ENCODE measurements at places on chromosomes 16 and 17.
A peak's percentile ranks its signal among the peaks of the same experiment; 100 is the strongest.

GRCh38 chr16:48057048-48057447, 98.7 kb downstream of the ABCC12 start:
- DNase-seq: no peak

DNA sequence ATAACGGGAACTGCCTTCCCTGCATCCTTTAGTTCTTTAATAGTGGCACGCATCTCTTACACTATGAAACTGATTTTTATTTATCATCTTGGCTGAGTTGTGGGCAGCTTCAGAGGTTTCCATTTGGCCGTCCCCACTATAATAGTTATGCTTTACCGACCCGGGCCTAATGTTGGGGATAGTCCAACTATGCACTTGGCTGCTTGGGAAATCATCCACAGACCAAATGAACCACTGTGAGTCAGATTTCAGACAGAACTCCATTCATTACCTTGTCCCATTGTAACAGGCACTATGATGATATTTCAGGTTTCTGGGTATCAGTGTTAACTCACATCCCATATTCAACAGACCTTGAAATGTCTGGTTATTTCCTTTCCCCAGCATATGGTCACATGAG, 6.1 kb upstream of the SLFN5 start:
- DNase-seq: no peak

DNA sequence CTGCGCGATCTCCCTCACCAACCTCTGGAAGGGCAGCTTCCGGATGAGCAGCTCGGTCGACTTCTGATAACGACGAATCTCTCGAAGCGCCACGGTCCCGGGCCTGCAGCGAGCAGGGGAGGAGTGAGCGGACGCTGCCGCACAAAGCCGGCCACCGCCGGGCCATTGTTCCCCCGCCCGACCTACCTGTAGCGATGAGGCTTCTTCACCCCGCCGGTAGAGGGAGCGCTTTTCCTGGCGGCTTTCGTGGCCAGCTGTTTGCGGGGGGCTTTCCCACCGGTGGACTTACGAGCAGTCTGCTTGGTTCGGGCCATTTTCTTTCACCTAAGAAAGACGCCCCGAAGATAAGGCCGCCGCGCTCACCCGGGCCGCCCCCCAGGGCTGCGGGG, 5.8 kb upstream of the UNK start:
- no peak for DNase-seq

DNA sequence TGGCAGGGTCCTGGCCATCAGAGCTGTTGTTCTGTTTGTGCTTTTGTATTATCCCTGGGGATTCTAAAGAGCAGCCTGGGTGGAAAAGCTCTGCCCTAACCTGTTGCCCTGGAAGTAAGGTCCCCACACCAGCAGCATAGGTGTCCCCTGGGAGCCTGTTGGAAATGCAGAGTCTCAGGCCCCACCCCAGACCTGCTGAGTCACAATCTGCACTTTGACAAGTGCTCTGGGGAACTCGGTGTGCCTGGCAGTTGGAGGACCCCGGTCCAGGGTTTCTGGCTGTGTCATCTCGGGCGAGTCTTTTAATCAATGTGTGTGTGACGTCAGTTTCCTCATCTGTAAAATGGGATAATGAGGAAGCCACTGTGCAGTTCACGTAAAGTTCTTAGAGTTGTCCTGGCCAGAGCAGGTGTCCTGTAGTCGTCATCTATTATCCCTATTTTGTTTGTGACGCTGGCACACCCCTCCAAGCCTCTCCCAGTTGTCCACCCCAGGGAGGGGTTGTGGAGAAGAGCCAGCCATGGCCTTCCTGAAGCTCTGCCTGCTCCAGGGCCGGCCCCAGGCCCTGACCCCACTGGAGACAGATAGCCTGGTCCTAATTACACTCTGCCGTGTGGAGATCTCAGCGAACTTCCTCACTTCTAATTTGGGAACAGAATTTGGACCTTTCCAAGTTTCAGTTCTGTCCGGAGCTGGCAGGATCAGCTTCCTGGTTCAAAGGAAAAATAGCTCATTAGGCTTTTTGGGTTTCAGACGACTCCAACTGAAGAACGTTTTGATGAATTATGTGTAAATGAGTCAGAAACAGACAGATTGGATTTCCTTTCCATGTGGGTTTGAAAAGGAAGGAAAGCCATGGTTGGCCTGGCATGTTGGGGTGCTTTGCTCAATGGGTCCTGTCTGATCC, 295.7 kb upstream of the FOXF1 start:
- no peak for DNase-seq

GRCh38 chr17:1574697-1575471, 12.3 kb upstream of the PITPNA start:
- DNase-seq: no peak

DNA sequence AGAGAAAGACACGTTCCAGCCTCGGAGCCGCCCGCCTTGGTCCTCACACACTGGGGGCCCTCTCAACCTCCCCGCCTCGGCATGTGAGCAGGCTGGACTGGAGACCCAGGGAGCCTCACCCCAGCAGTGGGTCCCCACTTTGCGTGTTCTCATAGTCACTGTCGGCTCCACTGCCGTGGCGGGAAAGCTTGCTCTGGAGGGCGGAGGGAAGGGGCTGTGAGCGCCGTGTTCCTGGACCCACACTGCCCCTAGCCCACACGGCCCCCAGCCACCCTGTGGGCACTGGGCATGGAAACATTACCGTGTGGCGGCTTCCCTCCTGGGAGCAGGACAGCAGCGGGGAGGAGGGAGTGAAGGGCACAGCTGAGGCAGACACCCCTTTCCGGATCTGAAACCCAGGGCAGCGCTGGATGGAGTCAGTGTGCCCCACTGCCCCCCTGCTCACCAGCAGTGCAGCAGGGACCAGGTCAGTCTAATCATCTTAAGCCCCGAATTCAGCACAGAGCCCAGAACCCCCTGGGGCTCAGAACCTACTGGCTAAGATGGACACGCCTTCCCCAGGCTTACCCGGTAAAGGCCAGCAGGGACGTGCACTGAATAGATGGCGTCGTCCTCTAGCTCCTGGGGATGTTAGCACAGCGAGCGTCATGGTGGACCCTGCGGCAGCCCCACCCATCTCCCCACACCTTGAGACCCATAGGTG, 7.2 kb downstream of the TP53I13 start:
- no peak for DNase-seq

DNA sequence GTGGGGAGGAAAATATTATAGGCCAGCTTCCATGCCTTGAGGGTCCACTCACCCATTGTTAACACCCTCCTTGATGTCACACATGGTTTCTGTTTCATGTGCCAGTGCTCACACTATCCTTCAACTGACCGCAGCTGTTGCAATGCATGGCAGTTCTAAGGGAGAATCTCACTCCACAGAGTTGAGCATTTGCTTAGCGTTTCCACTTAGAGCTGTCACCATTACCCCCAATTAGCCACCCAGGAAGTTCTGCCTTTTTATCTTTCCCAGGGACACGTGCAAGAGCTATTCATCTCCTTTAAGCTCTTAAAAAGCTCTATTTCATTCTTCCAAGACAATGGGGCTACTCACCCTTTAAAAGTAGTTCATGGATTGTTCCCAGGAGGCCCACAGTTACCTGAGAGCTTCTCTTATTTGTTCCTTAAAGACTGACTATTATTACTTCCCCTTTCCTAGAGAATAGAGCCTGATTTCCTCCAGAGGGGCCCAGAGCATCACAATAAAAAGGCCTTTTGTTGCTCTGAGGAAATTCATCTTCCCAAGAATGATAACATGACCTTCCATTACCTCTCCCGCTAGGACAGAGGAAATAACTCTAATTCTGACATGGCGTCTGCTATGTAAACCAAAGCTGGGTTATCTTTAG, 126.8 kb downstream of the CACNG3 start:
- DNase-seq: no peak

- peak; percentile 36 for DNase-seq
Observed at GRCh38 chr17:9987779-9988585, 82.9 kb upstream of the RCVRN start.

DNA sequence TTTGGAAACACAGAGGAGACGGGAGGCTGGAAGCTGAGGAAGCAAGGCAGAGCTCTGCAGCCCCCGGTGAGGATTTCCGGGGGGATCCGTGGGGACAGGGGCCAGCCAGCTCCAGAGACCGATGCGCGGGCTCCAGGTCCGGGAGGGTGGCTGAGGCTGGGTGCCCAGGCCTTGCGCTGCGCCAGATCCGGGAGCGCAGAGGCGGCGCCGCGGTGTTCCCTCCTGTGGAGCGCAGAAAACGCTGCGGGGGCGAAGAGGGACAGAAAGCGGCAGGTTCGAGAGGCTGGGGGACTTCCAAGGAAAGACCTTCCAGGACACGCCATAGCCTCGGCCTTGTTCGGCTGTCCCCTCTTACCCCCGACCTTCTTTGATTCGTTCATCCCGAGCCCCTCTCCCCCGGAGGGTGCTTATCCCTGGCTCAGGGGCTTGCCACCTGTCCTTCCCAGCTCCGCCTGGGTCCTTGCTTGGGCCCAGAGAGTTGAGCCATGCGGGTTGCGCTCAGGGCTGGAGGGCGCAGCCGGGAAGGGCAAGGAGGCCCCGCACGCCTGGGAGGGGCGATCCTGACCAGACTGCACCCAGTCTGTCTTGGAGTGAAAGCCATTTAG, 697 bp upstream of the SHISA9 start:
- DNase-seq: no peak

DNA sequence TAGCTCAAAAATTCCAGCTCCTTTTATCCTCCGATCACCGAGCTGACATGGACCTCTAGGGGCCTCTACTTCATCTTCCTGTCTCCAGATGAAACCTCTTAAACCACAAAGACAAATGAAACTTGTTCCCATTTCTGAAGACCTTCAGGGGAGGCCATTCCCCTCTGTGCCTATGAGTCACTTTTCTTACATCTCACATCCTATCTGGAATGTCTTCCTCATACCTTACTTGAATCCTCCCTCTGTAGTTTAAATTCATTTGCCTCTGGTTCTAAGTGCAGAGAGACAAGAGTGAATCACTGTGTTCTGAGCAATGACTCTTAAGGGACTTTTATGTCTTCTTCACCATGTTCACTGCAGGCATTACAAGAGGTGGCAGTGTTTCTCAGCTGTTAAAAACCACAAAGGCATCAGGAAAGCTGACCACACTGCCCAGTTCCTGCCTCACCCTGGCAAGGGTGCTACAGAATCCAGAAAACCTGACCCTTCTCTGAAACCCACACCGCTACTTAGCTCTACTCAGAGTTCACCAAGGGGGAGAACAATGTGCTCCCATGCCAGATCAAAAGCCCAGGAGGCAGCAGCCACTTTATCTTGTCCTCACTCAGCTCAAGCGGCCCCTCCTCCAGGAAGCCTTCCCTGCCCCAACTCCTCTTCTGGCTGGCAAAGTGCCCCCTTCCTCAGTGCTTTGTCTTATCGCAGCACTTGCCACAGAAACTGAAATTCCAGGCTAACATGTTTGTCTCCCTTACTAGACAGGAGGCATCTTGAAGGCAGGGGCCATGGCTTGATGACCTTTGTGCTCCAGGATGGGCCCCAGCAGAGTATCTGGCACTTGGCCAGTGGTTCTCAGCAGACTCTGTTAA, 6.4 kb downstream of the CUEDC1 start:
- DNase-seq: no peak

GRCh38 chr17:61594294-61594825, 3.3 kb upstream of the NACA2 start:
- DNase-seq: no peak

DNA sequence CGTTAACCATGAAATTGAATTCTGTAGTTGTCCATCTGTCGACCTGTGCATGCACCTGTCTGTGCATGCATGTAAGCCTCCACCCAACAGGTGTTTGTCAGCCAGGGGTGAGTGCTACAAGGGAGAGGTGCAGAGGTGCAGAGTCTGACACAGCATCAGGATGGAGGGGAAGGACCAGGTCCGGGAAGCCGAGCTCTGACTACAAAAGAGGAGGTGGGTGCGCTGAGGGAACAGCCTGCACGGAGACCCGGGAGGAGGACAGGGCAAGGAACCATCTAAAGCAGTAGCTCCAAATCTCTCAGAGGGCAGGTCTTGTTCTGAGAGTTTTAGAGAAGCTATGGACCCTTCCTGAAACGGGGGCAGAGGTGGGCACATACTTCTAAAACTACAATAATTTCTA, 54.1 kb downstream of the B9D1 start:
- no peak for DNase-seq

- DNase-seq: no peak
Observed at GRCh38 chr17:14739656-14740431, 439.0 kb downstream of the HS3ST3B1 start.

DNA sequence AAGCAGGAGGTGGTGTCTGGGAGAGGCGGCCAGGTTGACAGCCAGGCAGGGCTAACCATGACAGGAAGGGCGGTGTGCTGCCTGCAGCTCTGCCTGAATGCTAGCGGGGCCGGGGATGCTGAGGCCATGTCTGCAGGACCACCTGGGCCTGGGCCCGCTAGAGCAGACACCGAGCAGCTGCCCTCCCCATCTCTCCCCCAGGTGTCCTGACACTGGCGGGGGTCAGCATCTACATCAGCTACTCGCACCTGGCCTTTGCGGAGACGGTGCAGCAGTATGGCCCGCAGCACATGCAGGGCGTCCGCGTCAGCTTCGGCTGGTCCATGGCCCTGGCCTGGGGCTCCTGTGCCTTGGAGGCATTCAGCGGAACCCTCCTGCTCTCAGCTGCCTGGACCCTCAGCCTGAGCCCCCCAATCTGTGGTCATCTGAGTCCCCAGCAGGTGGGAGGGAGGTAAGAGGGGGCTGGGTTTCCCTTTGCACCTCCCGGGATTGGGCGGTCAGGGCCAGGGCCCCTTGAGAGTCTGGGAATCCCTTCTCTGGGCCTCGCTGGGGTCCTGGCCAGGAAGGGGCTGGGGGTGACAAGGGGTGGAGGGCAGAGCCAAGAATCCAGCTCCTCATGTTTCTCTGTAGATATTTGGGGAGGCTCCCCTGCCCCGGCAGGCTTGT, 7.5 kb downstream of the TMEM235 start:
- no peak for DNase-seq

DNA sequence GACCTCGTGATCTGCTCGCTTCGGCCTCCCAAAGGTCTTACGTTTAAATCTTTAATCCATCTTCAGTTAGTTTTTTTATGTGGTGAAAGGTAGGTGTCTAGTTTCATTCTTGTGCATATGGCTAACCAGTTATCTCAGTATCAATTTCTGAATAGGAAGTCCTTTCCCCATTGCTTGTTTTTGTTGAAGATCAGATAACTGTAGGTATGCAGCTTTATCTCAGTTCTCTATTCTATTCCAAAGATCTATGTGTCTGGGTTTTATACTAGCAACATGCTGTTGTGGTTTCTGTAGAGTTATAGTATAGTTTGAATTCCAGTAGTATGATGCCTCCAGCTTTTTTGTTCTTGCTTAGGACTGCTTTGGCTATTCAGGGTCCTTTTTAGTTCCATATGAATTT, 65.2 kb downstream of the TNFRSF13B start:
- no peak for DNase-seq

DNA sequence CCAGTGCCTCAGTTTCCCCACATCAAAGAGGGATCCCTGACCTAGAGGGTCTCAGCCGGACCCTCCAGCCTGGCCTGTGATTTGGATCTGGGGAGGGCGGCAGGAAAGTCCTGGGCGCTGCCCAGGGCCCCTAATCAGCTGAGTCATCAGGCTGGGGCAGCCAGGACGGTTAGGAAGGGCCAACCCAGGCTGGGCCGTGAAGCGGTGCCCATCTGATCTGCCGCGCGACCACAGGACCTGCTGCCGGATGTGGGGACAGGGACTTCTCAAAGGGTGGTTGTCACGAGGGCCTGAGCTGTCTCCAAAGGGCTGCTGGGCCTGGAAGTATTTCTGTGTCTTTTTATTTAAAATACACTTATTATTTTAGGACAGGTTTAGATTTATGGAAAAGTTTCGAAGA, 4.4 kb downstream of the TPSAB1 start:
- no peak for DNase-seq

GRCh38 chr16:12965274-12965804, 63.9 kb downstream of the SHISA9 start:
- DNase-seq: no peak

GRCh38 chr17:68205808-68206720, 41.8 kb upstream of the AMZ2 start:
- no peak for DNase-seq

- peak; percentile 32 for DNase-seq
Observed at GRCh38 chr17:10295728-10296343, 77.0 kb downstream of the MYH13 start.

- DNase-seq: no peak
Observed at GRCh38 chr16:87309620-87310525, 7.3 kb downstream of the C16orf95 start.
